B cell (primary cell): ENCODE measurements at places on chromosomes 3 and 15.

- DNase-seq: no peak
Measured at GRCh38 chr3:89740881-89741177, 633.4 kb downstream of the EPHA3 start.

DNA sequence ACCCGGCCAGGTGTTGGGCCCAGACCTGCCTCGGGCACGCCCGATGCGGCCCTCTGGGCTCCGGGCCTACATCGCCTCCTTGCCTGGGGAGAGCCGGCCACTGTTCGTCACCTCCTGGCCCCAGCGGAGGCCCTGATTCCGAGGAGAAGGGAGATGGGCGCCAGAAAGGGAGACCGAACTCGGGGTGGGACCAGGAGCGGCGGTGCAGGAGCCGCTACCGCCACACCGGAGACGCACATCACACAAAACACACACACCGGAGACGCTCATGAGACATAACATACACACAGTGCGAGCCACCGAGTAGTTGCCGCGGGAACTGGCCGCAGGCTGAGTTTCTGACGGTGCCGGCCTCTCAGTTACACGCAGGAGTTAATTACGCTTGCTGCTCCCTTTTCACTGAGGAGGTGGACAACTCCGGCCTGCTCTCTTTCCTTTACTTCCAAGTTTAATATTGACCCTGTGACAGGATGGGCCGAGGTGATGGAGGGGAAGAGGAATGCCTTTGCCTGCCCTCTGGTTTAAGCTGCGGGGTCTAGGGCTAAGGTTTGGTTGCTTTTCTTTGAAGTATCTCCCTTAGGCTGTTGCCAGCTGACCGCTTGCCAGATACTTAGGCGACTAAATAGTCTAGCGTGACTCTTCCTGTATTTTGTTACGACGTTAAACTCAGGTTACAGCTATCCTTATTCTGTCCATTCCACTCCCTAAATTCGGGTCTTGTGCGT, 570 bp downstream of the PCNP start:
- DNase-seq: no peak

- DNase-seq: peak; percentile 22
Measured at GRCh38 chr3:108006077-108006771, 84.6 kb downstream of the CD47 start.

DNA sequence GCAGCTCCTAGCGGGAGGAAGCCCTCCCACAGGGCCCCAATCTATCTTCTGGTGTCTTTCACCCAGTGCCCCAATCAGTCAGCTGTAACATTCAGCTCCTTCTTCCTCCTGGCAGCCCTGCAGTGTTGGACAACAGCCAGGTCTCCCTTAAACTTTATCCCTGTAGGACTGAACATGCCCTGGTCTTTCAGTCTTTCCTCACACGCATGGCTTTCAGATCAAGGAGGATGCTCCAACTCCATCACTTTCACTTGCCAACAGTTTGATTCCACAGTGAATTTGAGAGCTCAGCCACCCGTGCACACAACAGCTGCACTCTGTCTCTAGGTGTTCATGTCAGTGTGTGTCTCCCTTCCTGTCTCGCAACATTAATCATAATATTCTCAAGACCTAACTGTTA, 28.5 kb upstream of the LRRC34 start:
- DNase-seq: peak; percentile 37

DNA sequence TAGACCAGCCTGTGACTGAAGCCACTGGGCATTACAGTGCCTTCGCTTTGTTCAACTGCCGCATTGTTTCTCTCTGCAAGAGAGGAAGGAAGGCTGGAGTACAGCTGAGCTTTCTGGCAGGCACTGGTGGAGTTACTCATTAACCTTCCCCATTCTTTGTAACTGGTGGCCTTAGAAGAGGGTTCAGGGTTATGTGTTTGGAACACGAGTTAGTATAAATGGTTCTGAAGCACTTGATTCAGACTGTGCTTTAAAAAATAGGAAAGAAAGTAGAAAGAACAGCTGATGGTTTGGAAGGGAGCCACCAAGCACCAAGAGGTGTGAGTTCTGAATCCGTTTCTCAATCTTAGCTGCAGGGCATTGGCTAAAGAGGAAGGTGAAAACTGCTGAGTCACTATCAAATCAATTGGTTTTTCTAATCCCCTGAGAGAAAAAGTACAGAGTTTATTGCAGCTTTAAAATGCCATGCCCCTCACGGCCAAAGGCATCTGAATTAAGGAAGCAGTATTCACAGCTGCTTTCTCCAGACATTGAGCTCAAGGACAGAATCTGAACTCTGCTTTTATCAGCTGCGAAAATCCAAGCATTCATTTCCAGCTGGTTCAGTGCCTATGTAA, 3.6 kb downstream of the HGD start:
- DNase-seq: peak; percentile 12

- DNase-seq: no peak
Measured at GRCh38 chr15:55334997-55335396, 16.0 kb downstream of the PIGB start.

- no peak for DNase-seq
Measured at GRCh38 chr3:131396170-131396569, 14.6 kb downstream of the NUDT16 start.

DNA sequence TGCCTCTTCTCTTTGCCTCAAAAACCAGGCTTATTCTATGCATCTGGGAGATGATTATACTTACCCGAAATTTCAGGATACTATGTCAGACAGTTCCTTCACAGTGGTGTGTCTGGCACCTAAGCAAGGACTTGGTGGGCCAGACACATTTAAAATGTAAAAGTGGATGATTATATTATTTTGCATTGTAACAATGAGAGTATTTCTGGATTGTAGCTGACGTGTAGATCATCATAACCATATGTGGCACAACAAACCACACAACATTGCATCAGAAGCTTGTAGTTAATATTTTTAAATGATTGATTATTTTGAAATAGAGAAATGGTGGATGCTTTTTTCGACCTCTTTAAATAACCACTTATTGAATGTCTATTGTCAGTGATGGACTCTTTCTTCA, 109.0 kb downstream of the TIGIT start:
- no peak for DNase-seq

GRCh38 chr15:89406940-89407607, 72.5 kb upstream of the POLG start:
- DNase-seq: no peak

GRCh38 chr15:62446984-62447383, 281.9 kb upstream of the C2CD4B start:
- DNase-seq: no peak

DNA sequence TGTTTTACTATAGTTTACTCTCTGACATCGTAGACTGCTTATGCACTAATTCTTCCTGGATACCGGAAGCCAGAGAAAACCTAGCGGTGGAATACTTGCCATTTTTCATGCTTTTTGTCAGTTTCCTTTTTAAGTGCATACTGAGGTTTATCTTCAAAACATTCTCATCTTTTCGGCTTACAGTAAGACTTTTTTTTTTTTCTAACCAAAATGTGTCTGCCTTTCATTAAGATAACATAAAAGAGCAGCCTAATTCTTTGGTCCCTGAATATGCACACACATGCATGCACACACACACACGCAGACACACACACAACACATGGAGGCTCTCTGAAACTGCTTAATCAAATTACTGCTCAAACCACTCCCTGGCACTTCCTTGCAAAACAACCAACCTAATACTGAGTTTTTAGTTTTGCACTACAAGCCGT, 1.3 kb downstream of the ZNF445 start:
- no peak for DNase-seq

DNA sequence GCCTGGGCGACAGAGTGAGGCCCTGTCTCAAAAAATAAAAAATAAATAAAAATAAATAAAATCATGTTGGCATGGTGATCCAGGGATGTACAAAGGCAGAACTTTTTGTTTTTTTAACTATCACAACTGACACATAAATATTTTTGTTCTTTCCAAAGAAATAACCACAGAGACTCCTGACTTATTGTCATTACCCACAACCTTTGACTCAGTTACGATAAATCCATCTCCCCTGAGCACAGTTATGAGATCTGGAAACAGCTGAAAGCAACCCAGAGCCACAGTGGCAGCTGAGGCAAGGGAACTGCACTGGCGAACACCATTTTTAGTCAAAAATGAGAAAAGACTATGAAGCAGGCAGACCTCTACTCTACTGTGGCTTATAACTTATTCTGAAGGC, 24.0 kb downstream of the OSBPL10 start:
- DNase-seq: no peak

DNA sequence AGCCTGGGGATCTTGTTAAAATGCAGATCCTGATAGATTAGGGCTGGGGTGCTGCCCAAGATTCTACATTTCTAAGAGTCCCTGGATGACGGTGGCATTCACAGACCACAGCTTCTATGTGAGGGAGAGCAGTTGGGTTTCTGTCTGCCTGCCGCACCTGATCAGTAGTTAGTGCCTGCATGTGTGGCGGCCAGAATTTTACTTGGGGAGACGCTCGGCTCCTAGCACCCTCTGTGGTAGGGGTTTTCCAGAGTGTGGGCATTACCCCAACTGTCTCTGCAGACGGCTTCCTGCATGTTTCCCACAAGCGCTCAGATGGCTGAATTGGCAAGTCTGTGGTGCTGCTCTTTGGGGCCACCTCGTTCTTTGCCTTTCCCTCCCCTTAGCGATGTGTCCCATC, 8.3 kb downstream of the GHRL start:
- peak; percentile 44 for DNase-seq

DNA sequence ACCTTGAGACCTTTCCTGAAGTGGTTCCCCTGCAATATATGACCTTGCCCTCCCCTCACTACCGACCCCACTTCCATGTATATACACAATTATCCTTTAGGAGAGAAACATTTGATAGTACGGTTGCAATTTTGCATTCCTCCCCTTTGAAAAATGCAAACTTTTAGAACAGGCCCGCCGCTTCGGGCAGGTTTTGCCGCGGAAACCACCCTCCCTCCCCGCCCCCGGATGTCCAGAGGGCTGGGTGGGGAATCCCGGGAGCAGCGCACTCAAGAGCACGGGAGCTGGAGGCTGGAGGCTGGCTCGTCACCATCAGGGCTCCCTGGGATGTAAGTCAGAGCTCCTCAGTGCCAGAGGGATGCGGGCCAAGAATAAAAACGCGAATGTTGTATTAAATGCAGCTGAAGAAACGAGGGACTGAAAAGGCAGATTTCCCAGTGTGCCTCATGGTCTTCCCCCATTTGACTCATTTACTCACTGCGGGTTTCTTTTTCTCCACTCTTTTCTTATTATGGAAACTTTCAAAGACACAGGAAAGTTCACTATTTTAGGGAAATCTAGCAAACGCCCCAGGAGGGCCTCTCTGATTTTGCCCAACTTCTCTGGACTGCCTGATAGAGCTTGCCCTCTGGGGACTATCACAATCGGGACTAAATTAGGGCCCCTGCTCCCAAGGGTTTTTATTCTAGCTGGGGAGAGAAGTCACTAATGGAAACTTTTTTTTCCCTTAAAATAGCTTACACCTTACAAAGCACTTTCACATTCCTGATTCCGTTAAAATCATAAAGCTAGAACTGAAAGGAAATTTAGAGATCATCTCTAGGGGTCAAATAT, 2.9 kb upstream of the USP3 start:
- peak; percentile 73 for DNase-seq

GRCh38 chr15:70653426-70653825, 109.9 kb downstream of the UACA start:
- DNase-seq: no peak

DNA sequence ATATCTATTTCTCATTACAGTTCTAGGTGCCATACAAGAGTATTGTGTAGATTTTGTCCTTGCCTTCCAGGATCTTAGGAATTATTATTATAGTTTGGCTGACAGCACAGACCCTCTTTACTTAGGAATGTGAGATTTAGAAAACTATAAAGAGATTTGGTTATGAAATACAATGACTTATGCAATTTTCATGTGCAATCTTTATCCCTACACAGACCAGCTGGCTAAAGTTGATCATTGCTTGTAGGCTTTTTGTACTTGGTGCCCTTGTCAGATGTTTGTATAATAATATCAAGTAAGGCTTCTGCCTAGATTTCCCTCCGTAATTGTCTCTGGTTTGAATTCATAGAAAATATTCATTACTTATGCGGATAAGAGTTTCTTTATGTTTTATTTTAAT, 174.5 kb upstream of the GAP43 start:
- no peak for DNase-seq

- DNase-seq: no peak
Measured at GRCh38 chr3:162370141-162370540, 873.5 kb downstream of the OTOL1 start.

GRCh38 chr3:16413321-16413720, 100.2 kb downstream of the RFTN1 start:
- no peak for DNase-seq

DNA sequence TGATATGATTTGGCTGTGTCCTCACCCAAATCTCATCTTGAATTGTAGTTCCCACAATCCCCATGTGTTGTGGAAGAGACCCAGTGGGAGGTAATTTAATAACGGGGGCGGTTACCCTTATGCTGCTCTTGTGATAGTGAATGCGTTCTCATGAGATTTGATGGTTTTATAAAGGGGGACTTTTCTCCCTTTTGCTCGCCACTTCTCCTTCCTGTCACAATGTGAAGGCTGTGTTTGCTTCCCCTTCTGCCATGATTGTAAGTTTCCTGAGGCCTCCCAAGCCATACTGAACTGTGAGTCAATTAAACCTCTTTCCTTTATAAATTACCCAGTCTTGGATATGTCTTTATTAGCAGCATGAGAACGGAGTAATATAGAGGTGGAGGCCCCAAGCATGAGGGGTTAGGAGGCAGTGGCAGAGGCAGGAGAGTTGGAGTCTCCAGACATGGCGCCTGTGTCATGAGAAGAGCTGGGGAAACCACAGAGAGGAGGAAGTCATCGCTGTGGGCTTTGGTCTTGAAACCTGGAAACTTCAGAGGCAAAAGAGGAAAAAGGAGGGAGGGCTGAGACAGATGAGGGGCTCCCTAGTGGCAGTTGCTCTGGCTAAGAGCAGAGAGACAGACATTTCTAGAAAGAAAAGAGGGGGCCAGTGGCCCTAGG, 107.8 kb upstream of the VEPH1 start:
- no peak for DNase-seq

DNA sequence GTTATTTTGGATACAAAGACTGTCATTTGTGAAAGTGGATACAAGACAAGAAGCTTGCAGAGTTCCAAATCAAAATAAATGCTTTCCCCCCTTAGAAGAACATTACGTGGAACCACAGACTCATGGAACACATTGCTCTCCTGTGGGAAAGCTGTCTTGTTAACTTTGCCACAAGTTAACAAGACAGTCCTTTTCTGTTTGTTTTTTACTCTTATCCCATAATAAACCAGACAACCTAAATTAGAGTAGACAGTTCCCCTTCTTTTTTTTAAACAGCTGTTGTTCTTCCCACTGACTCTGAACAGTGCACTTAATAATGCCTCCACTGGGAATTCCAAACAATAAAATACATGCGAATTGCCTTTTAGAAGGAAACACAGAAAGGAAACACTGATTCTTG, 255.3 kb upstream of the UBE2E2 start:
- no peak for DNase-seq

- DNase-seq: no peak
Measured at GRCh38 chr3:145188079-145188770, 972.8 kb downstream of the PLOD2 start.

DNA sequence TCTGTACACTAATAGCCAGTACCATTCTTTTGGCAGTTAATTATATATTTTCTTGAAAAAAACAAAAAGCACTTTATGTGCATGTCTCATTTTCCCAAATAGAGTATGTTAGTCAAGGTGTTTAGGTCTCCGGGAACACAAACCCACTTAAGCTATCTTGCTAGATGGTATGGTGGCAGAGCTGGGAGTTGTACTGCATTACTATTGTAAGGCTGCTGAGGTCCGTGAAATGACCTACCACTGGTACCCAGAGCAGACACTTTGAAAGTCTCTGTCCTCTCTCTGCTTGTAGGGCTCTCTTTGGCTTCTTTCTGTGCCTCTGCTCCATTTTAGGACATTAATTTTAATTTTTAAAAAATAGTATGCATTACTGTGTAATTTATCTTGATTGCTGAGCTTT, 8.8 kb downstream of the TMOD3 start:
- DNase-seq: no peak

GRCh38 chr15:91223863-91224262, 123.8 kb downstream of the SV2B start:
- DNase-seq: no peak
